ENCODE measurements at places on chromosomes 3 and 15.

DNA sequence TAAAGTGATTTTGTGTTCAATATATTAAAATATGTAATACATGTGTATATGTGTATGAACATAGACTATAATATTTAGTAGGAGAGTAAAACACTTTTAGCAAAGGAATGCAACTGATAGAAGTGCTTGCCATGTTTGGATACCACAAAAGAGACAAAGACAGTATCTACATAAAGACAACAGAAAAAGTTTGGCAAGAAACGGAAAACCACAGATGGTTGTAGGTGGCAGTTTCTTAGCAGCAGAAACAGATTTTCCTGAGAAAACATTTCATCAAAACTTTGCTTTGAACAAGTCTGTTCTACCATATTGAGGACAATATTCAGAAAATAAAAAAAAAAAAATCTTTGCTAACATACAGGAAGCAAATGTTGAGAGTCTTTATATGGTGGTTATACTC lies 1560.4 kb upstream of the GBE1 start:
- no peak for DNase-seq

- DNase-seq, result no peak
Observed at GRCh38 chr3:98581474-98581873, 11.9 kb downstream of the CPOX start.

DNA sequence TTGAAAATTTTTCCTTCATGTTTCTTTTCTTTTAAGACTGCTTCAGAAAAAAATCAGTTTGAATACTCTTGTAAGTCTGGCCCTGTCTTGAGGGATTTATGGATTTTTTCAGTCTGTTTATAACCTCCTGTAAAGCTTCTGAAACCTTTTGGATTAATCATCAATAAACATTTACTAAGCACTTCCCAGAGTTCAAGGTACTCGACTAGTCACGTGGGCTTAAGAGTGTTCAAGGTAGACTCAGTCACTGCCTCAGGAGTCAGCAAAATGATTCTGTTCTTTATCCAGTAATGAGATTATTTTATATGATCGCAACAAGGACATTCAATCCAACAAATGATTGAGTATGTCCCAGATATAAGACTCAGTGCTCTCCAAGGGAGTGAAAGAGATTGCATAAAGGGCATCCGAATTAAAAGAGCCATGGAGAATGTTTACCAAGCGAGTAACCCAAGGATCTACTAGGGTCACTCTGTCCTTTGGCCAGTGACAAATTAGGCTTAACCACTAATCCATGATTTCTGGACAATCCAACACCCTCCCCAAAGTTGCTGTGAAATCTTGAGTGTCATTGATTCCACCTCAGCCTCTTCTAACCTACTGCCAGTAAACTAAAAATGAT lies 726.6 kb upstream of the NAALADL2 start:
- no peak for DNase-seq

GRCh38 chr15:47415539-47415971 lies 301.8 kb upstream of the SEMA6D start:
- peak; percentile 49 for DNase-seq

- peak; percentile 55 for DNase-seq
Observed at GRCh38 chr3:25831578-25831977, 41.7 kb downstream of the OXSM start.

- DNase-seq, result peak; percentile 38
Observed at GRCh38 chr15:64163659-64164362, 989 bp upstream of the PPIB start.

- no peak for DNase-seq
Observed at GRCh38 chr3:126488185-126488584, 12.5 kb upstream of the ZXDC start.

GRCh38 chr3:23076437-23076836 lies 126.7 kb upstream of the UBE2E2 start:
- DNase-seq, result no peak

DNA sequence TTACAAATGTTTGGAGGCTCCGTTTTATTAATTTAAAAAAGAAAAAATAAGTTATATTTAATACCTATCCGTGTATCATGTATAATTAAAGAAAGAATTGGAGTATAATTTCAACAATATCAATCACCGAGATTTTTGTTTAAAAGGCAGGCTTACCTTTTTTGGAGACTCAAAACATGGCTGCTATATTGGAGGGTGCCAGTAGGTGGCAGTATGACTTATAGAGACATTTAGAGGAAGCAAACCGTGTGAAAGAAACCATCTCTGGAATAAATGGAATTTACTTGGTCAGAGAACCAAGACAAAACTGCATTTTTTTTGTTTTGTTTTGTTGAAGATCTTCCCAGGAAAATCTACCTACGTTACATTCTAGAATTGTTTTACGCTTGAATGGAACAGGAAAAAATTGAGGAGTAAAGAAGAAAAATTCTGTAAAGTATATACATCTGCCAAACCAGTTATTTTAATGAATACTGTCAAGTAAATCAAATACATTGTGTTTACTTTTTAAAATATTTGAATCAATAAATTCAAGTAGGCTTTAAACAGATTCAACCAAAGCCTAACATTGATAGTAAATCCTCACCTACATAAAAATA lies 802.6 kb upstream of the ALCAM start:
- peak; percentile 77 for DNase-seq

GRCh38 chr3:72082186-72082715 lies 297.3 kb upstream of the PROK2 start:
- DNase-seq, result peak; percentile 13

DNA sequence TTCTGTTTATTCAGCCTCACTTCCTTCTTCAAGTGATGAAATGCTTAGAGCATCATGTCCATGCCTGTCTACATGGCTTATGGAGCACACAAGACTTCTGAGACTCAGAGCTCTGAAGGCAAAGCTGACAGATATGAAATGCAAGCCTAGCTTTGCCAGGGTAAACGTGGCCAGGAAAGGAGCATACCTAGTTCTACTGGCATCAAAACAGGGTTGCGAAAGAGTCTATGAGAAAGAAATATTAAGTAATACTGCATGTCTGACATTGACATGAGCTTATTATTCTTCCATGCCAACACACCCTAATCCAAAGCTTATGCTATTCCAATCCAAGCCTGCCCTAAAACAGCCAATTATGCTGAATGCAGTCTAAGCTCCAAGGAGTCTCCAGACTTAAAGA lies 391.5 kb downstream of the ERC2 start:
- peak; percentile 5 for DNase-seq

GRCh38 chr3:196192524-196193051 lies 18.6 kb downstream of the ZDHHC19 start:
- no peak for DNase-seq

DNA sequence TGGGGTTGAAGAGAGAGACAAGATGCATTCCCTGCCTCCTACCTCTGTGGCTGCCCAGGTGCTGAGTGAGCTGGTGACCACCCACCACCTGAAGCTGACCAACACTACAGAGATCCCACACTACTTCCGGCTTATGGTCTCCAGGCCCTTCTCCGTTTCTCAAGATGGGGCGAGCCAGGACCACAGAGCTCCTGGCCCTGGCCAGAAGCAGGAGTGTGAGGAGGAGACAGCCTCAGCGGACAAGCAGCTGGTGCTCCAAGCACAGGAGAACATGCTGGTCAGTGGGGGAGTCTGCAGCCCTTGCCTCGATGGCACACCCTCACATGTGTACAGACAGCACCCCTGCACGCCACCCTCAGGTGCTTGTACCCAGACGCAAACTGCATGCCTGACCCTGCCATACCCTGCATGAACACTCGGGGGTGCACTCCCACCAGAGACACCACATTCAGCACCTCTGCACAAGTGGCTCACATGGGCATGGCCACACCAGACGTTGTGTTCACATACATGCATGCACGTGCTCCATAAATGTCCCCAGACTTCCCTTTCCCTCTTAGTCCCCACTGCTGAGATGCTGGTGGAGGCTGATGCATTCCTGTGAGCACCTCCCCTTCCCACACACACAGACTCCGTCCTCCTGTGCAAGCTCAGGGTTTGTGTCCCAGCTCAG lies 19.0 kb downstream of the ACAA1 start:
- DNase-seq, result peak; percentile 70

DNA sequence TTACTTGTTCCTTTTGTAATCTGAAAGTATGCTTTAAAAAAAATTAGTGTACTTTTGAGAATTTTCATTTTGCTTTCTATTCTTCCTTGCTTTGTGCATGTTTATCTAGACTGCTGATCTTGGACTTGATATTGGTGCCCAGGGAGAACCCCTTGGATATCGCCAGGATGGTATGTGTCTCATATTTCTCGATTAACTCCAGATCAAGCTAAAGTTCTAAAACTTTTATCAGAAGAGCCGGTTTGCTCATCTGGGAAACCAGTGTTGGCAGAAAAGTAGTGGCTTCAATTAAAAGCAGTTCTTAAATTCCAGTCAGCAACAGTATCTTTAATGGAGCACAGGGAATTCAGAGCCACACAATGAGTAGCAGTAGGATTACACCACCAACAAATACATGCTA lies 38.6 kb downstream of the CTNNB1 start:
- DNase-seq, result no peak

GRCh38 chr3:81962396-81962795 lies 201.0 kb upstream of the GBE1 start:
- peak; percentile 23 for DNase-seq

- DNase-seq, result peak; percentile 20
Observed at GRCh38 chr15:96358821-96359615, 28.5 kb downstream of the NR2F2 start.

DNA sequence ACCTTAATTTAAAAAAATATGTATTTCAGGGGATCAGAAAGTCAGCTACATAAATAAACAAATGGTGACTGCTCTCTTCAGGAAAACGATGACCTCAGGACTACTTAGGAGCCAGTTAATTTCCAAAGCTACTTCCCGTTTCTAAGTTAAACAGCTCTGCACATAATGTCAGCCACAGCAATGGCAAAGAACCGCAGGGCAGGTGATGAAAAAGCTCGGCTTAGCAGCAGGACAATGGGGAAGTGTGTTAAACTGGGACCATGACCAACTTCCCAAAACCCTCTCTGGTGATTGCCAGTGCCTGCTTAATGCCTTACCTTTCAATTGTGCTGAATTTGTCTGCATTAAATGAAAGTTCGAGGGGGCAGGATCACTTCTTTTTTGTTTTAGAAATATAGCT lies 258.9 kb downstream of the FHIT start:
- no peak for DNase-seq

GRCh38 chr3:188415196-188415595 lies 261.2 kb downstream of the LPP start:
- no peak for DNase-seq

DNA sequence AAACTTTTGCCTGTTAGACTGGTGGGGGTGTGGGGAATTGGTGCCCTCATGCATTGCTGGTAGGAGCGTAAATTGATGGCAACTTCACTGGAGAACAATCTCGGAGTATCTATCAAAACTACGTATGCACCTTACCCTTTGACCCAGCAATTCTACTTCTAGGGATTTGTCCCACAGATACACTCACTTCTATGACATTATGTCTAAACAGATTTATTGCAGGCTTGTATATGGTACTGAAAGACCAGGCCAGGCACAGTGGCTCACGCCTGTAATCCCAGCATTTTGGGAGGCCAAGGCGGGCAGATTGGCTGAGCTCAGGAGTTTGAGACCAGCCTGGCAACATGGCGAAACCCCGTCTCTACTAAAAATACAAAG lies 30.3 kb downstream of the PPCDC start:
- DNase-seq, result no peak

DNA sequence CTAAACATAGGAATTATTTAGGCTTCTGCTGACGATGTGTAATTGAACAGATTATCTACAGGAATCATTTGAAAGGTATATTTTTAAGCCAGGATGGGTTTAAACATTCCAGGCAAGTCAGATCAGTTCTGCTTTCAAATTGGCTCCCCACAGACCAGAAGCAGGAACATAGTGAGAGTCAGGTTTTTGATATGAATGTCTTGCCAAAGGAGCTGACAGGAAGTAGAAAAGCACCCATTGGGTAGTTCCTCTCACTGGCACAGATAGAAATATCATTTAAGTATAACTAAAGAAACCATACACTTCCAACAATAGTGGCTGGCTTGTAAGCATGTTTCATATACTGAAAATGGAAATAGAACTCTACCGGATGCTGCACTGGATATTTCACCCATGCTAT lies 95.2 kb downstream of the CLDN1 start:
- no peak for DNase-seq

- no peak for DNase-seq
Observed at GRCh38 chr15:72198356-72199204, 993 bp upstream of the GRAMD2A start.

All from cardiac fibroblast (primary cell).